Glomerular endothelial cell (primary cell): ENCODE measurements at places on chromosomes 6 and 20.

DNA sequence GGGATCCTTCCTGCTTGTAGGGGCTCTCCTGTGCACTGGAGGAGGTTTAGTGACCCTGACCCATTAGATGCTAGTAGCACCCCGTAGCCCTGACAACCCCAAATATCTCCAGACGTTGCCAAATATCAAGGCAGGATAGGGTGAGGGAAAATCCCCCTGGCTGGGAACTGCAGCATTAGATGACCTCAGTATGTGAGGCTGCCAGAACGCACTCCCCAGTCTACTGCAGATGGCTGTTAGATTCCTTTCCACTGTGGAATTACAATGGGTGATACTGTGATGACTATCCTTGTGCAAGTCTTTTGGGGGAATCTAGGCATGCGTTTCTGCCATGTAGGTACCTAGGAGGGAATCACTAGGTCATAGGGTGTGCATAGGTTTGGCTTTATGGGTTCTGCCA lies 226.3 kb upstream of the KCNG1 start:
- DNase-seq: no peak

DNA sequence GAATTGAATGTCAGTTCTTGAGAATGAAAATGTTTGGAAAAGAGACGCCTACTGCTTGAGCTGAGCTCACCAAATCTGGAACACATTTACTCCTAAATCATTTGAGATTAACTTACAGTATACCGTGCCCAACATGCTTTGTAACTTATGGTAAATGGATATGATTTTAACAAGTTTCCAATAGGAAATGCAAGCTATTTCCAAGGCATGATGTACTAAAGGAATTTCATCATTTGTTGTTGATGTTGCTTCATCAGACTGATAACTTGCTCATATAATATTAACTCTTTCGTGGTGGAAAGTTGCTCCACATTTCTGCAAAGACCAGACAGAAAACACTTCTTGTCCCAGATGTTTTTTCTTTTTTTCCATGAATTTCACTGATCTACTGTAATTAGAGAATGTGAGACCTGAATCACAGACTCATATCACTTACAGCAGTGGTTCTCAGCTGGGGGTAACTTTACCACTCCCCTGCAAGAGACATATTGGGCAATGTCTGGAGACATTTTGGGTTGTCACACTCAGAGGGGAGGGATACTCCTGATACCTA lies 116.6 kb upstream of the TRAF3IP2 start:
- no peak for DNase-seq

DNA sequence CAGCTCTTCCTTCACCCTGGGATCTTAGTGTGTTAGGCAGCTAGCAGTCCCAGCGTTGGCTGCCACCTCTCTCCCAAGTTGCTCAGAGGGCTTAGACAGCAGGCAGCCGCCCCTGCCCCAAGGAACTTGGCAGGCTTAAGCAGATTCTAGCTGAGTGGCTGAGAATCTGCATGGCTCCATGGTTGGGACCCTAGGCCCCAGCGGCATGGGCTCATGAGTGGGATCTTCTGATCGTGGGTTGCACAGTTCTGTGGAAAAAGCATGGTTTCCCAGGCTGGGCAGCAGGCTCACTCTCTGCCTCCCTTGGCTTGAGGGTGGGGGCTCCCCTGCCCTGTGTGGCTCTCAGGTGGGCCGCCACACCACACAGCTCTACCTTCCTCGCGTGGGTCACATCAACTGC lies 1624.9 kb downstream of the GRIK2 start:
- no peak for DNase-seq

DNA sequence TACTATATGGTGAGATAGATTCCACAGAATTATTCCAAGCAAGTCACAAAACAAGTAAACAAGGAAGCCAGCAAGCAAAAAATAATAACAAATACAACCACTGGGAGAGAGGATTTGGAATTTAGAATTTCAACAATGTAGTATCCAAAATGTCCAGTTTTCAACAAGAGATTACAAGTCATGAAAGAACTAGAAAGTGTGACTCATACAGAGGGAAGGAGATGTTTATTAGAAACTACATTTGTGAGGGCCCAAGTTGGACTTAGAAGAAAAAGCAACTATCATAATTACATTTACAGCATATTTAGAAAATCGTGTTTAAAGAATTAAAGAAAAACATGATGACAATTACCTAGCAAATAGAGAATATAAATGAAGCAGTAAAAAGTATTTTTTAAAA lies 494.6 kb upstream of the ID4 start:
- no peak for DNase-seq

DNA sequence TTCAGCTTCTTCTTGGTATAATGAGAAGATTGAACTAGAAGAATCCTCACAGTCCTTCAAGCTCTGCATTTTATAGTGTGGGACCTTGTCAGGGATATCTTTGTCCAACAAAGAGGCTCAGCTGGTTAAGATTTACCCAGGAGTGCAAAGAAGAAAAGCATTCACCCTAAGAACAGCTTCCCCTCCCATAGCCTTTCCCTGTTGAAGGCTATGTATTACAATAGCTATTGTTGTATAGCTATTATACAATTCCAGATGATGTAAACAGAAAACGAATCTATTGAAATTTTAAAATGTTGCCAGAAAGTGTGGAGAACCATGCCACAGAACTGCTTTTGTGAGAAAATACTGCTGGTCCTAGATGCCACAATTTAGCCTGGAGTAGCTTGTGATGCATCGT lies 85.5 kb upstream of the CNKSR3 start:
- DNase-seq: no peak

DNA sequence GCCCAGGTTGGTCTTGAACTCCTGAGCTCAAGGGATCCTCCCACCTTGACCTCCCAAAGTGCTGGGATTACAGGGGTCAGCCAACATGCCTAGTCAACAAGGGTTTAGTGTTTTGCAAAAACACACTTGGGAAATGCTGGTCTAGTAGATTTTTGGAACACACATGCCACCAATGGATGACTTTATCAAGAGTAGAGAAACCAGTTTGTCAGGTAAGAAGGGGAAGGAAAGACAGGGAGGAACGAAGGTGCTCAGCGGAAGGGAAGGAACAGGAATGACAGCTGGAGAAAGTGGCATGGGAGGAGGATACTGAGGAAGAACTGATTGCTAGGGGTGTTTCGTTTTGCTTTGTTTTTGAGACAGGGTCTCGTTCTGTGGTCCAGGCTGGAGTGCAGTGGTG lies 15.6 kb upstream of the SEC63 start:
- DNase-seq: no peak

- DNase-seq: no peak
These were observed 10.4 kb upstream of the PLCB1 start for GRCh38 chr20:8121666-8122065.

- no peak for DNase-seq
These were observed 316.2 kb upstream of the CDYL start for GRCh38 chr6:4459996-4460395.

DNA sequence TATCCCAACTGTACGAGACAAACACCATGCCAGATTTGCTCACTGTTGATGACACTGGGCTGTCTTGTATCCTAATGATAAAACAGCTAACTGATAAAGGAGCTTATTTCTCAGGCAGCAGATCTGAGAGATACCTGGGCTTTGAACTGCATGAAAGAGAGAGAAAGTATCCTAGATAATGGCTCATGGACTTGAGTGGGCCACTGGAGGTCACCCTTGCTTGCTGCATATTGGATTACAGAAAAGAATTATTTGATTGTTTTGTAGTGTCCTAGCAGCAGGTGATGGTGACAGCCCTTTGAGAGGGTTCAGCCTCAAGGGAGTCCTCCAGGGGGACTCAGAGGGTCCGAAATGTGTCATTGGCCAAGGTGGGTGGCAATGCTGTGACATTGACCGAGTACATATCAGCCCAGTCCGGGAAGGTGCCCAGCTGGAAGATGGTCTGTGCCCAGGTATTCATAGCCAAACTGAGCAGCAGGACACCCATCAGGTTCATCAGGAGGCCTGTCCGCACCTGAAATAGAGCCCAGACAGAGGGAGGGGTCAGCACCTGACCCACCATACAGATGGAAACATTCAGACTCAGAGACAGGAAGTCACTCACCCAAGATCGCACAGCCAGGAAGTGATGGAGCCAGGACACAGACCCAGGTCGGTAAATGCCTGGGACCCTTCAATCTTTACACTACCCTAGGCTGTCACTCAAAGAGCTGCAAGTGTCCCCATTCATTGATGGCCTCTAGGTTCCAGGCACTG lies 9.4 kb upstream of the OCSTAMP start:
- no peak for DNase-seq

- DNase-seq: no peak
These were observed 46.1 kb downstream of the CD40 start for GRCh38 chr20:46164254-46164653.

- DNase-seq: peak; percentile 52
These were observed 50.9 kb downstream of the NUDT3 start for GRCh38 chr6:34341481-34341971.

GRCh38 chr20:62795023-62795761 lies 1.1 kb upstream of the MRGBP start:
- DNase-seq: no peak

DNA sequence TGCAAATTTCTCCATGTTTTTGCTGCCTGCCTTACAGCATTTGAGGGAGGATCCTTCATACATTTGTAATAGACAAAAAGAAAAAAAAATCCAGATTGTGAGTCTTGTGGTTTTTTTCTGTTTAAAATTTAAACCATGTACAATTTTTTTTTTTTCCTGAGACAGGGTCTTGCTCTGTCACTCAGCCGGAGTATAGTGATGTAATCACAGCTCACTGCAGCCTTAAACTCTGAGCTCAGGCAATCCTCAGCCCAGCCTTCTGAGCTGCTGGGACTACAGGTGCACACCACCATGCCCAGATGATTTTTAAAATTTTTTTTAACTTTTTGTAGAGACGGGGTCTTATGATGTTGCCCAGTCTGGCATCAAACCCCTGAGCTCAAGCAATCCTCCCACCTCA lies 97.0 kb downstream of the GCLC start:
- DNase-seq: no peak

- DNase-seq: no peak
These were observed 4.5 kb upstream of the SLC22A1 start for GRCh38 chr6:160117137-160117536.

- no peak for DNase-seq
These were observed 340.5 kb upstream of the PRDM1 start for GRCh38 chr6:105745464-105746129.

DNA sequence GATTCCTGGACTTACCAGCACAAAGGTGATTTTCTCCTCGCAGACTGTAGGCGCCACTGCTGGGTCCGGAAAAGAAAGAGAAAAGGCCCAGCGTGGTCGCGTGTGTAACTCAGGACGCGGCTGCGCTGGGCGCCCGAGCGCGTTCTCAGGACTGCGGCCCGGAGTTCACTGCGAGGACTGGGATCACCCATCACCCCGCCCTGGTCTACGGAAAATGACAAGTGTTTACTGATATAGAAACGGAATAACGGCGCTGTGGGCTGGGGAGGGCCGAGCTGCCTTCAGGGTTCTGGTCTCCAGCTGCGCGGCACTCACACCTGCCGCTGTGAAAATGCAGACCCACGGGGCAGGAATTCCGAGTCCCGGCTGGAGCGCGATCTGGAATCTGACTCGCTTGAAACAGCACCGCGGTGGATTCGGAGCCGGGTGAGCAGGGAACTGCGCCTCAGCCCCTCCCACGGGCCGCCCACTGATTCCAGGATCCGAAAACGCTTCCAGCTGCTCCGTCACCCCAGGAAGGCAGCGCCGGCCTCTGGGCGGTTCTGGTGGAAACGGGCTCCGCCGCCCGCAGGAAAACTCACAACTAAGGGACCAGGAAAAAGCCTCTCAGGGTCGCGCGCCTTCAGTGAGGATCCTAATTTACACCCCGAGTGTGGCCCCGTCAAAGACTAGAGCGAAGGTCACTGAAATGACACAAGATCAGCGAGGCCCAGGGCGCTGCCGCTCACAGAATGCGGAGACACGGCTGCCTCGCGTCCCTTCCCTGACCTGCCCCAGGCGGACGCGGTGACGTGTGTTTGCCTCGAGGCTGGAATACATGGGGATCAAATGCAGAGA lies 34.5 kb downstream of the HLA-A start:
- DNase-seq: no peak

DNA sequence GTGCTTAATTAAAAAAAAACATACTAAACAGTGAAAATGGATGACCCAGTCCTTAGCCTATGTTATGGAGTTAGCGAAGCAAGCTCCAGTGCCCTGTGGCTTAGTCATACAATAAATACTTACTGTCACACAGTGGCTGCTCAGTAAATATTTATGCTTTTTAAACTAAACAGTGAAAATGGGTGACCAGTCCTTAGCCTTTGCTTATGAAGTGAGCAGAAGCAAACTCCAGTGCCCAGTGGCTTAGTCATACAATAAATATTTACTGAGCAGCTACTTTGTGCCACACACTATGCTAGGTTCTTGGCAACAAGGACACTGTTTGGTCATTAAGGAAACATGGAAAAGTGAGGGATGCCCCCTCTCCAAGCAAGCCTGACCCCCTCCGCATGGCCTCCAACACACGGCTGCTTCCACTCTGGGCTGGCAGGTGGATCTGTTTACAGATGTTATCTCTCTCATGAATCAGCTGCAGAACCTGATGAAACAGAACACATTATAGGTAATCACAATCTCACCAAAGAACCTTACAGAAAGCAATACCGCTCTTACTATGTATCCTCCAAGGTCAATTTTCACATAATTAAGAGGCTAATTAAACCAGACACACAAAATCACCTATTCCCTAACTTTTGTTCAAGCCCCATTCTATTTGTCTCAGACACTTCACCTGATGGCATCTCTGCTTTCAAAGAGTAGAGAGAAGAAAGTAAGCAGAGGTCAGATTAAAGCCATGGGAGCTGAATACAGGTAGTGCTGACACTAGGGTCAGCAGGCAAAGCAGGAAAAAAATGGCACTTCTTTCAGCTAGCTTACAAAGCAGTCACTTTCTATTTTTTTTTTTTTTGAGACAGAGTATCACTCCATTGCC lies 27.3 kb downstream of the CDK5RAP1 start:
- DNase-seq: peak; percentile 14

DNA sequence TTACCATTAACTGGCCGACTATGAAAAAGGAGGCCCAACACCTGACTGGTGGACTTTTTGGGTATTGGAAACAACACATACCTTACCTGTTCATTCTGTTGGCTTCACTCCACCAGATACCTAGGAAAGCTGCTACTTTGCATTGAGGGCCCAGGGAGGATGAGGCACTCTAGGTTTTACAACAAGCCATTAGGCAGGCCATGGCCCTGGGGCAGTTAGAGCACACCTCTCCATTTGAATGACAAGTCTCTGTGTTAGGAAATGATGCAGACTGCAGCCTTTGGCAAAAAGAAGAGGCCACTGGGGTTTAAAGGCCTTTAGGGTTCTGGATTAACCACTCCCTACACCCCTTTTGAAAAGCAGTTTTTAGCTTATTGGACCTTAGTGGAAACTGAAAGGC lies 144.3 kb downstream of the OR2B2 start:
- no peak for DNase-seq
